ENCODE measurements at places on chromosomes 7 and 10. TPM values are rescaled to one million over a fixed set of nuclear protein-coding genes. Genes with fewer than 3 reads are reported as not detected.
A peak's percentile ranks its signal among the peaks of the same experiment; 100 is the strongest.

FZD1 gene
- 53.5 TPM for polyA plus RNA-seq

MYH16 gene
- polyA plus RNA-seq = 0.20 TPM

NDUFB2 gene
- polyA plus RNA-seq = 164 TPM

GRCh38 chr10:34134602-34135001 lies 680.5 kb downstream of the PARD3 start:
- DNase-seq = no peak

FEZF1 gene
- polyA plus RNA-seq = not detected

GRCh38 chr10:63058236-63058635 lies 74.9 kb upstream of the NRBF2 start:
- DNase-seq = no peak

TRIL gene
- polyA plus RNA-seq = 51.3 TPM

GRCh38 chr7:121498816-121499215 lies 102.7 kb upstream of the FAM3C start:
- no peak for DNase-seq

ZNF680 gene
- polyA plus RNA-seq = 22.8 TPM

- no peak for DNase-seq
These were observed 268.0 kb downstream of the PHTF2 start for GRCh38 chr7:78066599-78066998.

MPP7 gene
- 8.8 TPM for polyA plus RNA-seq

- no peak for DNase-seq
These were observed 243.9 kb upstream of the POT1 start for GRCh38 chr7:125173571-125173970.

IMMP2L gene
- 41.8 TPM for polyA plus RNA-seq

SLC13A4 gene
- polyA plus RNA-seq = 6.2 TPM

DNA sequence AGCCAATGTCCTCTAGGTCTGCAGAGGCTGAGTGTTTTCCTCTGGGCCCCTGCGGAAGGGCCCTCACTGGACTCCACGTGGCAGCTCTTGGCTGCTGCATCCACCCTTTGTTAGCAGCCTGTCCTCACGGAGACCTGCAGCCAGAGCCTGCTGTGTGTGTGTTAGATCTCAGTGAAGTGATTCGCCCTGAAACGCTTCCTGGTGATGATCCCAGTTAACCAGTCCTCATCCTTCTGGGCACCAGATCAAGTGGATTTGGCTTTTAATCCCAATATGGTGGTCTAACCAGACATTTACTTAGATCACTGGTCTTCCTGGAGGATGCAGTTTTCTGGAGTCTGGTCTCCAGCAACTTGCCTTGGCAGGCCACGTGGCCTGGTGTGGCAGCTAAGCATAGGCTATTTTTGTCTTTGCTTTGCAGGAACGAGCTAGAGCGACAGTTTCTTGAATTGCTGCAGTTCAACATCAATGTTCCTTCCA lies 39.5 kb upstream of the GJD4 start:
- no peak for DNase-seq

UPK3B gene
- 1.1 TPM for polyA plus RNA-seq

GRB10 gene
- polyA plus RNA-seq = 45.6 TPM

- no peak for DNase-seq
These were observed 32.3 kb upstream of the PALS2 start for GRCh38 chr7:24540956-24541355.

DNA2 gene
- polyA plus RNA-seq = 21.8 TPM

- DNase-seq = no peak
These were observed 90.5 kb downstream of the PLXNA4 start for GRCh38 chr7:132485600-132486273.

GRCh38 chr7:27420702-27421101 lies 178.1 kb downstream of the EVX1 start:
- no peak for DNase-seq

- DNase-seq = no peak
These were observed 162.7 kb downstream of the AKR1D1 start for GRCh38 chr7:138238734-138239659.

- DNase-seq = no peak
These were observed 20.2 kb downstream of the HPS6 start for GRCh38 chr10:102085336-102085735.

DNA sequence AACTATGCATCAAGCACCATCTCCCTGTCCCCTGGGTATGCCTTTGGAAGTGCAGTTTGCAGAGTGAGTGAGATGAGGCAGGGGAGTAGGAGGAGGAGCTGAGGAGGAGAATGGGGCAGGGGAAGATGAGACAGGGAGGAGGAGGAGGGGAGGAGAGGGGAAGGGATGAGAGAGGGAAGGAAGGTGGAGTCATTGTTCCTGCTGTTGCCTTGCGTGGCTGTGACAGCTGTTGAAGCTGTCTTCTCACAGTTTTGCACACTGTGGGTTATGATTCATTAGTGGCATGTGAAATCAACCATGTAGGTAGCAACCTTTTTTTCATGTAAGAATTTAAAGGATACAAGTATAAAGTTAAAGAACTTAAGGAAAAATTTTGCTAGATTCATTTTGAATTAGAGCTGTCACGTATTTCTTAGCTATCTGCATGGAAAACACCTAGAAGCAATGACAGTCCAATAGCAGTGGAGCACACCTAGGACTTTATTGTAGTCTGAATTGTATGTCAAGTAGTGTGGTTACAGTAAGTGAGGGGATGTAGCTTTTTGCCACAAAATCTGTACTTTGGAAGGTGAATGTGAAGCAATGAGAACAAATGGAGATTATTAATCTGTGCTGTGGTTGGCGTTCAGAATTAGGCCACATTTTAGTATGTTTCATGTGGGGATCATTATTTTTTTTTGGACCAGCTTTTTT lies 21.7 kb downstream of the CCM2 start:
- no peak for DNase-seq

DNA sequence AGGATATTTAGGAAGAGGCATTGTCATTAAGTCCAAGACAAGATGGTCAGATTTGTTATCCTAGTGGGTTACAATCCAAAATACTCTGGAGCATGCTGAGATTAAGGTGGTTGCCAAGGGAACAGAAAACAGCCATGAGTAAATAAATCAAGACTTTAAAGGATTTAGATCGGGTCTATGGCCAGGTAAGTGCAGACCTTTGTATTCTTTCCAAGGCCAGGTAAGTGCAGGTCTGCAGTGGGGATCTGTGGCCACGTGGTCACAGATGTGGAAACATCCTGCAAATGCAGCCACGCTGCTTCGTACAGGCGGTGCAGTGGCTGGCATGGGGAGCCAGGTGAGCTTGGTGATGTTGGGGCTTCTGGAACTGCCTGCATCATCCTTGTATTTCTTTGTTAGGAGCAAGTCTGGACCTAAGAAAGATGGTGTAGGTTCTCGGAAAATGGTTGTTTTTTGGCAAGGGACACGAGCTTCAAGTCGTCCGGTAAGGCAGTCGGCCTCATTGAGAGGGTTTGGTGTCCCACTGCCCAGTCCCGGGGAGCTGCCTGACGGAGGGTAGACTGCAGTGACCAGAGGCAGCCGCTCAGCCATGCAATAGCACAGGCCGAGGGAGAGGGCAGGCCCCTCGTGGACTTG lies 21.8 kb downstream of the ZNF775 start:
- no peak for DNase-seq

- DNase-seq = no peak
These were observed 8.7 kb upstream of the TCAF1 start for GRCh38 chr7:143910473-143911248.

TMEM270 gene
- polyA plus RNA-seq = 0.27 TPM

DNA sequence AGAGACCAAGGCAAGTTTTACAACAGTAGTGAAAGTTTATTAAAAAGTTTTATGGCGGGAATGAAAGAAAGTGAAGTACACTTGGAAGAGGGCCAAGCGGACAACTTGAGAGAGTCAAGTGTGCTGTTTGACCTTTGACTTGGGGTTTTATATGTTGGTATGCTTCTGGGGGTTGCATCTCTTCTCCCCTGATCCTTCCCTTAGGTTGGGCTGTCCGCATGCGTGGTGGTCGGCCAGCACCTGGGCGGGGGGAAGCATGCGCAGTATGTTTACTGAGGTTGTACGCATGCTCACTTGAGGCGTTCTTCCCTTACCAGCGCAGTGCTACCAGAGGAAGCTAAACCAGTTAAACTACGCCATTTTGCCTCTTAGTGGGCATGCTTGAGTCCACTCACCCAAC lies 31.9 kb downstream of the NUP42 start:
- DNase-seq = no peak

CLDN3 gene
- 21.7 TPM for polyA plus RNA-seq

GRCh38 chr7:50953820-50954219 lies 171.1 kb upstream of the GRB10 start:
- DNase-seq = no peak

DNA sequence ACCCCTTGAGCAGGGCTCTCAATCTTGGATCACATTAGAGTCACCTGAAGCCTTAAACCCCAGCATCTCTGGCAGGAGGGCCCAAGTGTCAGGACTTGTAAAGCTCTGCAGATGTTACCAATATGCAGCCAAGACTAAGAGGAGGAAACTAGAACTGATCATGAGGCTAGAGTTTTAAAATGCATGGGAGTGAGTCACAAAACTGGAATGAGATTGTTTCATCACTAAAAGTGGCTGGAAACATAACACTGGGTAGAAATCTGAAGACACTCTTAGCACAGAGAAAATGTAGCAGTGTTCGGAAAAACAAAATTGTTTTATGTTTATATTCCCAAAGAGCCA lies 63.3 kb upstream of the GHITM start:
- no peak for DNase-seq

MET gene
- polyA plus RNA-seq = 52.6 TPM

MRLN gene
- 0.48 TPM for polyA plus RNA-seq

MGMT gene
- 13.8 TPM for polyA plus RNA-seq

DNA sequence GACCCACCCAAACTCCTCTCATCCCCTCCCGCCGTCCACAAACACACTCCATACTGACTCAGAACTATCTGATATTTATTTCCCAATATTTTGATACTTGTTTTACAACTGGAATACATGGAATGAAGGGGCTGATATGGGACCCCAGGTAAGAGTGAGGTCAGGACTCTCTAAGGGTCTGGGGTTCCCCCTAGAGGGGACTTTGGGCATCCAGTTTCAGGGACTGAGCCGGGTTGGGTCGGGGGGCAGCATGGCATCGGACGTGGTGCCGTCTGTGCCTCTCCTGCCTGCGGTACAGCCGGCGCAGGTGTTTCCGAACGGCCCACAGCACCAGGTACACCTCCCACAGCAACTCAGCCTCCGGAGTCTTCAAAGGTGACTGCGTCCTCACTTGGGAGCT lies 7.5 kb downstream of the SPACDR start:
- no peak for DNase-seq

DNA sequence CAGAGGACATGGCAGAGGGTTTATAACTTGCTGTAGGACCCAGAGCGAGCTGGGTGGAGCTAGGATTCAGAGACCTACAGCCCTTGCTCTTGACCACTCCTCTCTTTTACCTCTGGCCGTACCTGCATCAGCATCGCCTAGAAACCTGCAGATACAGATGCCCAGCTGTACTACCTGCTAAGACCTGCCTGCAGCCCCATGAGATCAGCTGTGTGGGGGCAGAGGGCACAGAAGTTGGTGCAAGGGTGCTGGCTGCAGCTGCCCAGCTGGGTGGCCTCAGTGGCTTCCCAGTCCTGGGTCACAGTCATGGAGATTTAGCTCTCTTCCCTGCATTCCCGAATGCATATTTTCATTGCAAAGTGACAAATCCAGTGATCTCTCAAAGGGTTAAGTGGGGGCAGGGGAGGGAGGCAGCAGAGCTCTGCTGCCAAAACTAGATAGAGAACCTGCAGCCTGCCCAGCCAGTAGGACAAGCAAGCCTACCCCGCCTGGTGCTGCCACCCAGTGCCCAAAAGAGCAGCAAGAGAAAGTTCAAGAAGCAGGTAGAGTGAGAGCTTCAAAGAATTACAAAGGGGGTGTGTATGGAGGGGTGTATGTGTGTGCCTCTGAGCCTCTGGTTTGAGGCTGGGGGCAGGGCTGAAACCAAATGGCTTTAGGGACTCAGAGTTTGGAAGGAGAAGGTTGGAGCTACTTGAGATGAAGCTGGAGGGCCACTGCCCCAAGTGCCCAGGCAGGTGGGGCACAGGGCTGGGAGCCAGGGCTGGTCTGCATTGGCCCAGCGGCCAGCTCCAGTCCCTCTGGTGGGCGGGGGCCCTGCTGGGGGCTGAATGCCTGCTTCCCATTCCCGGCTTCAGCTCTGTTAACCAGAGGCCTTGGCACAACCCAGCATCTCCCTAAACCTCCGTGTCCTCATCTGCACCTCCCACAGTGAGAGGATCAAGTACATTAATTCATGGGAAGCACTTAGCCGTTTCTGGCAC lies 6.9 kb downstream of the FAM241B start:
- DNase-seq = no peak

SYT15 gene
- polyA plus RNA-seq = 15.0 TPM

GRCh38 chr7:74134117-74134620 lies 40.0 kb upstream of the EIF4H start:
- DNase-seq = no peak

CFAP46 gene
- polyA plus RNA-seq = 7.4 TPM

- peak; percentile 24 for DNase-seq
These were observed 790 bp downstream of the ADAM22 start for GRCh38 chr7:87934699-87935383.

MACROH2A2 gene
- 75.9 TPM for polyA plus RNA-seq

INPP5A gene
- polyA plus RNA-seq = 31.3 TPM

HSPA12A gene
- polyA plus RNA-seq = 51.3 TPM

LRRC17 gene
- 73.0 TPM for polyA plus RNA-seq

DNA sequence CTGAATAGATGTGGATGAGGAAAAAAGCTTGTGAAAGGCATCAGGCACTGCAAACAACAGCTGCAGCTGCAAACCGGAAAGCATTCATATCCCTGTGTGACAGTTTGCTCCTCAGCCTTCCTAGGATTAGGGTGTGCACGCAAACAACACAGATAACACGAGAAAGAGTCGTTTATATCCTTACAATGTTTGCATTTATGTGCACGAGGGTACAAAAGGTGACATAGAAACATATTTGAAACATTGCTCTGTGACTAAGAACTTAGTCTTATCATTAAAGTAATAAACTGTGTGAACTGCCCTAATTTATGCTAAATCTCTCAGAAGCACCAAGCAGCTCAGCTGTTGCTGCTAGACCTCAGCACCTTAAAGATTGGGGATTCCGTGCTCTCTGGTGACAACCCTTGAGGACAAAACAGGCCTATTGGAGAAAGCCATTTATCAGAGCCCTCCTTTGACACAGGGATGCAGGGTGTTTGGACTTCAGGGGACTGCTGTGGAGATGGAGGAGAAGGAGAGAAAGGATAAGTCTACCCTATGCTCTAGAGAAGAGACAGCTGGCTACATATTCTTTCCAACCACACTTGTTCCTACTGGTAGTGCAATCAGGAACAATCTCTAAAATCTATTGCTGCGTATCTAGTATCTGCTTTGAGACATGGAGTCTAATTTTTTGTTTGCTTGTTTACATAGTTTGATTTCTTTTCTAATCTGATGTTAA lies 176.2 kb downstream of the GNAT3 start:
- peak; percentile 50 for DNase-seq

DNA sequence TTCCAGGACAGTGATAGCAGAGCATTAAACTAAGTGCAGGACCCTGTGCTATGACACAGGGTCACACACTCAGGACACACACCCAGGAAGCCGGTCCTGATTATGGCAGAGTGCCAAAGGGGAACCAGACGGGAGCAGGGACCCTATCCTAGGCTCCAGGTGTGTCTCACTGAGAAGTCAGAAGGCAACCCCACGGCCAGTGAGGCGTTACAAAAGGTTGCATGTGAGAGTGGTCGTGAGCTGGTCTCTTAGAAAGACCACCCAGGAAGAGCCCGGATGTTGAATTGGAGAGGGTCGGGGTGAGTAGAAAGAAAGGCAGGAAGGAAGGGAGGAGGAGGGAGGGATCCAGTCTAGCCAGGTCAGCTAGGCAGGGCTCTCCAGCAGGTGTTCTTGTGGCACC lies 31.0 kb downstream of the FRMPD2 start:
- no peak for DNase-seq

PDZD7 gene
- 3.3 TPM for polyA plus RNA-seq
